ENCODE measurements at places on chromosomes 12 and 14.

DNA sequence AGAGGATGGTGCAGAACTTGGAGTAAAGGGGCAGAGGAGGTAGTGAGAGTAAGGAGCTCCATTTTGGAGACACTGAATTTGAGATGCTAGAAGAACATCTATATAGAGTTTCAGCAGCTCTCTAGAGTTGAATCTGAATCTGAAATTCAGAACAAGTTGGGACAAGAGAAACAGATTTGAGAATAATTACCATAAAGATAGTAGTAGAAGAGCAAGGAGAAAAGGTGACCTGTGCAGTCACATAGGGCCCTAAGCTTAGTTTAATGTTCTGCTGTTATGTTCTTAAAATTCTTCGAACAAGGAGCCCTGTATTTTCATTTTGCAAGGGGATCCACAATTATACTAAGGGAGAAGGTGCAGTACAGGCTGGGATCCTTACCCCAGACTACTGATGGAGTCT lies 7.4 kb downstream of the REM2 start:
- DNase-seq = no peak

DNA sequence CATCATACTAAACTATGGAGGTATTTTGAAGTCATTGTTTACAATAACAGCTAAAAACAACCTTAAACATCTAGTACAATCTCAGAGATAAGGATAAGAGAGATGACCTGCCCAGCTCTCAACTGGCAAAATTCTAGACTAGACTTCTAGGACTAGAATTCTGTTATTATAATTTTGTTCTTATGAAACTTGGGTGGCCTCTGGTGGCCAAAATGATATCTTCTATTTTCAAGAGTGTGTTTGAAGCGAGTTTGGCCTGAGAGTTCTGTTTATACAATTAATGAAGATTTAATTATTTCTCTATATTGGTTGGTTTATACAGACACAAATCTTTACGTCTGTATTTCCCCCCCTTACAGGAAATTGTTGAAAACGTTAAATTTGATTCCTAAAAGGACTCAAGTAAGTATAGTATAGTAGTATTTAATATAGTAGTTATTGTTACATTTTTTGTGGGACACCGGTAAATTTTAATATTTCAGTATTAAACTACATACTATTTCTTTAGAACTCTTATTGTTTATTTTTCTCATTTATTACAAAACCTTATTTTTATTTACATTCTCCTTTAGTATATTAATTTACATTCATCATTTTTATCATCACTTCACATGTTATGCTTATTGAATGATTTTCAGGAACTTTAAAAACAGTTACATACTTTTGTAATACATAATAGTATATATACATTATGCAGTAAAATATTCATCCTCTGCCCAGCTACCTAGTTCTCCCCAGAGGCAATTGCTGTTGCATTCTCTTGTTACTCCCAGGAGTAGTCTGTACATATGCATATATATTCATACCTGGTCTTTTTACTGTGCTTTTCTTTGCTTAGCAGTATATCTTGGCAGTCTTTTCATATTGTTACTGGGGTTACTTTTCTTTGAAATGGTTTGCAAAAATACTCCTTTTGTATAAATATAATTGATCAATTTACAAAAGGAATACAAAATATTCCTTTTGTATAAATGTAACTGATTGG lies 6.6 kb downstream of the PPHLN1 start:
- peak; percentile 7 for DNase-seq

DNA sequence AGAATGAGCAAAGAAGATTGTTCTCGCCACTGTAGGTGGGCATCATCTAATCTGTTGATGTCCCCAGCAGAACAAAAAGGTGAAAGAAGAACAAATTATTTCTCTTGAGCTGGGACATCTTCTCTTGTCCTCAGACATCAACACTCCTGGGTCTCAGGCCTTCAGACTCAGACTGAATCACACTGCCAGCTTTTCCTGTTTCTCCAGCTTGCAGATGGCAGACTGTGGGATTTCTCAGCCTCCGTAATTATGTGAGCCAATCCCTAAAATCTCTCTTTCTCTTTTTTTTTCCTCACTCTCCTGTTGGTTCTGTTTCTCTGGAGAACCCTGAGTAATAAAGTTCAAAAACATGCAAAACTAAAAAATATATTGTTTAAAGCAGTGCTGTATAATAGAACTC lies 3.7 kb upstream of the TMPRSS12 start:
- no peak for DNase-seq

GRCh38 chr12:41485203-41485602 lies 297.1 kb downstream of the PDZRN4 start:
- no peak for DNase-seq

DNA sequence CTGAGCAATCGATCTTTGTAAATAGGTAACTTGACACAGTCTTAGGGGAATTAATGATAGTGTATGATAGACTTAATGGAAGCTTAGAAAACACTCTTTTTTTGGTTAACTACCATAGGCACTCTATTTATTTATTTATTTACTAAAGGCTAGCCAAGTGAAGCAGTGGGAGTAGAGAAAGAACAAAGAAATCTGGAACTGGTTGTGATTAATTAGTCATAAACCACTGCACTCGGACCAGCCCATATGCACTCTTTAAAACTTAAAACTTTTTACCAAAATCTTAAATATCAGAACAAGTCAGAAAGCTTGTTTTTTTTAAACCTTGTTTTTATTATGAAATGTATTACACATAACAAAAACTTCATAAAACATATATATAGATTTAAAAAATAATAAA lies 49.5 kb upstream of the SRP54 start:
- no peak for DNase-seq

All from GM04503 (cell line).